ENCODE measurements at places on chromosomes 16 and 17. TPM values are rescaled to one million over a fixed set of nuclear protein-coding genes. Genes with fewer than 3 reads are reported as not detected.
A peak's percentile ranks its signal among the peaks of the same experiment; 100 is the strongest.

Gene GCGR
- not detected for total RNA-seq

Gene FN3K
- total RNA-seq, result 2.0 TPM

DNA sequence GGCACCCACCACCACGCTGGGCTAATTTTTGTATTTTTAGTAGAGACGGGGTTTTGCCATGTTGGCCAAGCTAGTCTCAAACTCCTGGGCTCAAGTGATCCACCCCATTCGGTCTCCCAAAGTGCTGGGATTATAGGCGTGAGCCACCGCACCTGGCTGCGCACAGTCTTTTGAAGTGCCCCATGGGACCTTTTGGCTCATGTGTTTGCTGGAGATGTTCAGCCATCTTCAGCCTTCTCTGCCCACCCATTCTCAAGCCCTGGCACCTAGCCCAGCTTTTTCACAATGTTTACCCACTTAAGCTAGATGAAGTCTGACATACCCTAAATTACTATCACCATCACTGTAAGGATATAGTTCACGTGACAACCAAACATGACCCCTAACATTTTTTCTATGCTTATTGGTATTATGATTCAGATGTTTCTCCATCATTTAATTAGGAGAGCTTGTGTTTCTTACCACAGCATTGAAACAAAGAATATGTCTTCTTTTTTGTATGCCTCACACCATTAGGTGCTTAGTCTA lies 32.3 kb downstream of the PECAM1 start:
- no peak for DNase-seq

DNA sequence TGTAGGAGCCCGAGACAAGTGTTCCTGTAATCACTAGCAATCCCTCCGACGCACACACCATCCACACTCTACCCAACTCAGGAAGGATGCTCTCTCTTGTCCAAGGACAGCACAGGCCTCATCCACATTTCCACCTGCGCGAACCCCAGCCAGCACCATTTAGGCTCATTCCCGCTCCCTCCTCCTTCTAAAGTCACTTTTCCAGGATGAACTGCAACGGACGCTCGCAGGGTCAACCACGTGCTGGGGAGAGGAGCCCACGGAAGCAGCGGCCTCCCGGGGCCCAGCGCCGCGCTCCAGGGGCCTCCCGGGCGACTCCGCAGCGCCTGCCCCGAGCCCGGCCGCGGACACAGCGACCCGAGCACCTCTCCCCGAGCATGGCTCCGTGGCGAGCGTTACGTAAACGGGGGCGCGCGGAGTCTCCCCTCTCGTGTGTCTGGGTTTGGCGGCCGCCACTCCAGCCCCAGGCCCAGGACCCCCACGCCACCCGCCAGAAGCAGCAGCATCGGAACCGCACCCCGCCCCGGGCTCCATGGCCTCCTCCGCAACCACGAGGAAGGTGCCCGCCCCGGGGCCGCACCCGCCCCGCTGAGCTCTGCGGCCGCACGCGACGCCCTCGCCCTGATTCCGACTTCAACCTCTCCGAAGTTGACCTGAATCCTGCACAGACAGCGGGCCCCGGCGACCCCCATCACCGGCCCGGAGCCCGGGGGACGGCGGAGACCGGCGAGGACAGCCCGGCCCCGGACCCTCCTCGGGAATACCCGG lies 668 bp downstream of the USP36 start:
- DNase-seq, result peak; percentile 61

- no peak for DNase-seq
These were observed 102.8 kb upstream of the AXIN2 start for GRCh38 chr17:65664266-65664665.

Gene GRAPL
- 37.1 TPM for total RNA-seq

DNA sequence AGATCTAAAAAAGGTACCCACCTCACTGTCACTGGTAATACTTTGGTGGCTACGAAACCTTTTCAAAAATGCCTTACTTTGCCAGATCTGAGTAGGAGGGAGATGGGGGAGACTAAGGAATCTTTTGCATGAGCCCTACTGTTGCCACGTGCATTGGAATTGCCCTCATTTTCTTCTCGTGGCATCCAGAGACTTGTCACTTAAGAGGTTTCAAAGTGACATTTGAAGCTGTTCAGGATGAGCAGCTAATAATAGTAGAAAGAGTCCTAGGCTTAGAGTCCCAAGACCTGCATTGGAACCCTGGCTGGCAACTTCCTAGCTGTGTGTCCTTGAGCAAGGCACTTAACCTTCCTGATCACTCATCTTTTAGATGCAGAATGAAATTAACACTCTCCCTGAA lies 43.5 kb downstream of the GPRC5B start:
- DNase-seq, result no peak

Data from CD4-positive, CD25-positive, alpha-beta regulatory T cell (primary cell).